Occipital lobe (tissue), 3 donors: ENCODE measurements at places on chromosomes 6 and 20.

- DNase-seq: peak; percentile 60
Measured at GRCh38 chr6:118894425-118895260, 691 bp downstream of the ASF1A start.

DNA sequence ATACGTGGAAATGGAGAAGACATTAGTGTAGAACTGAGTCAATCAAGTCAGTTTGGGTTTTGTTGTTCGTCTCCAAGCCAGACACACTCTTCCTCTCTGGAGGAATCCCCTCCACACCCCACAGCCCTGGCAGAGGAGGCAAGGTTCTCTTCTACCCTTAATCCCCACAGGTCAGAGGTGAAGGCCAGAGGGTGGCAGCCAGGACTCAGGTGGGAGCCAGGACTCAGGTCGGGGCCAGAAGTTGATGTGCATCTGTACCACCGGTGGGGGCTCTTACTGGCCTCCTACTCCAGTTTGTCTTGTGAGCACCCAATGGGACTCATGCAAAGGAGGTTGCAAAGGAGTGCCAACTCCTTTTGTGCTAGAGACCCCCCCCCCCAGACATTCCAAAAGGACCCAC lies 126.4 kb downstream of the TBXT start:
- DNase-seq: no peak

DNA sequence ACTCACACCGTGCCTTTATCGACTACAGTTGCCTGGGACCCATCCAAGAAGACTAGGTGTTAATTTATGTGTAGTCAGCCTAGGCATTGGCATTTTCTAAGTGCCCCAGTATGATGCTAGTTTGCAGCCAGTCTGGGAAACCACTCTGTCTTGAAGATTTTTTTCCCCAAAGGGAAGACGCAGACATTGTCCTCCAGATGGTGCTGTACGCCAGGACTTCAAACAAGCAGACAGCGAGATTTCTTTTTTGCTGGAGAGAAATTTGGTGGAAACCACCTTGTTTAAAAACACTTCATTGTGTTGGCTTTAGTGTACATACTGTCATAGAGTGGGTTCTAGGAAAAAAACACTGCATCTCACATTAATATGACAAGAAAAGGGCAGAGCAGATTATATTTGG lies 30.0 kb downstream of the ALDH5A1 start:
- DNase-seq: peak; percentile 17

DNA sequence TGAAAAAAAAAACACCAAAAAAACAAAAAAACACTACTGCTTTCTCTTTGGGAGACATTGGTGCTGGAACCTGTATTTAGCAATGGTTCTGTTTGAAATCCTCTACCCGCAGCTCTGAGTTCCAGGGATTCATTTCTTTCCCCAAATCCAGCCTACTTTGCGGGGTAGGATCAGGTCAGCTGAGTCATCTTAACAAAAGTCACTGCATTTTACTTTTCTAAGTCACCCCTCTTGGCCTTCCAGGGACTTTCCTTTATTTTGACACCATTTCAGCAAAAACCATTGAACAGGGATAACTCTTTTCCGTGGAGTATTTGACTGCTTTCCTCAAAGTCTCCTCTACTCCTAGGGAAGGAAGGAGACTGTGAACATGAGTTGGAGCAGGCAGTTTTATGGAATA lies 837.6 kb downstream of the MAFB start:
- no peak for DNase-seq

DNA sequence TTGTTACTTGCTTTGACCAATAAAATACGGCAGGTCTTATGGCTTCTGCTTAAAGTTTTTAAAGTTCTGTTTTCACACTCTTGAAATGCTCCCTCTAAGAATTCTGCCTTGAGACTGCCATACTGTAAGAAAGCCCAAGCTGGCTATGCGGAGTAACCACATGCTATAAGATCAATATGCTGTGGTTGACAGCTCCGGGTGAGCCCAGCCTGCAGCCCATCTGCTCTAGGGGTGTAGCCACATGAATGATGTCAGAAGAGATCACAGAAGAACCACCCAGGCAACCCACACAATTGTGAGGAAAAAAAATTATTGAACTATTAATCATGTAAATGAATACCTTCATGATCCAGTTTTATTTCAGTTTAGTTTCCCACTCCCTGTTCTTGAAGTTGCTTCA lies 26.1 kb upstream of the SH3BGRL2 start:
- no peak for DNase-seq

DNA sequence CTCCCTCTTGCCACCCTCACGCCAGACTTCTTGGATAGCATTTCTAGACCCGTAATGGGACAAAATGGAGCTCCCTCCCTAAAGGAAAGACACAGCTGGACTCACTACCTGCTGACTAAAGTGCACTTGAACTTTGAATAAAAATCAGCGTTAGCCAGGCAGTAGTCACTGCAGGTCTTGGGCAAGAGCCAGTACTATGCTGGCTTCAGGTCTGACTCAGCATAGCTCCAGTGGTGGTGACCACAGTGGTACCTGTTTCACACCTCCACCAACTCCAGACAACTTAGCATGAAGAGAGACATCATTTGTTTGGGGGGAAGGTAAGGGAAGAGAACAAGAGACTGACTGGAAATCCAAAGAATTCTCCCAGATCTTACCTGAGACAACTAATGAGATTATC lies 906.8 kb downstream of the GRIK2 start:
- DNase-seq: no peak

DNA sequence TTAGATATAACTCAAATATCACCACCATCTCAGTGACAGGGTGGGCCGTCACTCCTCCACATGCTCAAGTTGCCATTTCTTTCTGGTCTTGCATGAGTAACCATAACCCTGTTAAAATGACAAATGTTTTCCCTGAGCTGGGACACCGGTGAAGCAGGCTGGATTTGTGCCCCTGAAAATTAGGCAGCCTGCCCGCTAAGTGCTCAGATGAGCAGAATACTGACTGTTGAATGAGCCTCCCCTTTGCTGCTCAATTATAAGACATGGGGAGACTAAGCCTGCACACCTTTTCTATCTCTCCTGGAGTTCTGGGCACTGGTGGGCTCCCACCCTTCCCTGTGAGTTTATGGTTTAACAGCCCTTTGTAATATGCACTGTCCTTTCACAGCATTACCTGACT lies 161.8 kb downstream of the SLC24A3 start:
- DNase-seq: no peak

DNA sequence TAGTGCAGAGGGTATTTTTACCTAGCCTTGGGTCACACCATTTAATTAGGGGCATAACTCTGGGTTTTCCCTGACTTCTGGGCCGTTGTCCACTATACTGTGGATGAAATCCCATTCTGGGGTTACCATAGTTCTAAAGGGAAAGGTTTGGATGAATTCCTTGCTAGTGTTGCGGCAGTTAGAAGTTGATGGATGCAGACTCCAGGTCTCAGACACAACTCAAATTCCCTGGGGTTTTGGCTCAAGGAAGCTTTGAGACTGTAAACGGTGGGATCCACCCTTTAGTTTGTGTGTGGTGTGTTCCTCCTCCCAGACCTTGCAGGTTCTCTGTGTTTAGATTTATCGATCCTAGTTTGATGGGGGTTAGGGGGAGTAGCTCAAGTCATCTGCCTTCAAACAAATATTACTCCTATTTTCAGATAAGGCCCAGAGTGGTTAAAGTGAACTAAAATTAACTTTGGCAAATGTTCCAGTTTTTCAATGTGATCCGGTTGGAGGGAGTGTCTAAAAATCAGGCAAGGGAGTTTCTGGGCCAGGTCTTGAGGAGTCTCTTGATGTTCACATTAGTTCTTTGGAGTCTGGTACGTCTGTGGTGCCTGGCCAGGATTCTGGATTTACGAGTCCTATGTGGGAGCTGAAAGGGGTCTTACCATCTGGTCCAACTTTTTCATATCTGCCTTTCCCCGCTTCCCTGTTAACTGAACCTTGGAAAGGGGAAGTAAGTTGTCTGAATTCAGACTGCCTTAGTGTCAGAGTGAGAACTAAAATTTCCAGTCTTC lies 1.5 kb downstream of the RALY start:
- no peak for DNase-seq

- DNase-seq: peak; percentile 20
Measured at GRCh38 chr6:42978487-42978838, 518 bp downstream of the PEX6 start.

GRCh38 chr6:15036690-15037245 lies 209.1 kb upstream of the JARID2 start:
- DNase-seq: peak; percentile 19

GRCh38 chr6:80441131-80441530 lies 334.7 kb downstream of the BCKDHB start:
- DNase-seq: no peak

DNA sequence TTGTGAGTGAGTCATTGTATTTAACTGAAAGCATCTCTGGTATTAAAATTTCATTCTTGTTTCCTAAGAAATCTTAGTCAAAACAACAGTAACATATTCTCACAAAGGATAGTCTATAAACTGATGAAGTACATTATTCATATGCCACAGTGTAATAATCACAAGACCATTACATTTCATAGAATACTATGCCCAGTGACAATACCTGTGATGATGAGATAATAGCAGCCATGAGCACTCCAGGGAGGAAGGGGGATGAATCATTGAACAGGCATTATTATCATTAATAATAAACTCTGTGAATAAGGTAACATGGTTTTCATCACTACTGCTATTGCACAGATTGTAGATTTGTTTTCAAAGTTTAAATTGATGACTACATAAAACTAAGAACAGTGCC lies 667.9 kb downstream of the EPM2A start:
- DNase-seq: no peak

GRCh38 chr20:62925420-62926228 lies 681 bp downstream of the DIDO1 start:
- DNase-seq: no peak

DNA sequence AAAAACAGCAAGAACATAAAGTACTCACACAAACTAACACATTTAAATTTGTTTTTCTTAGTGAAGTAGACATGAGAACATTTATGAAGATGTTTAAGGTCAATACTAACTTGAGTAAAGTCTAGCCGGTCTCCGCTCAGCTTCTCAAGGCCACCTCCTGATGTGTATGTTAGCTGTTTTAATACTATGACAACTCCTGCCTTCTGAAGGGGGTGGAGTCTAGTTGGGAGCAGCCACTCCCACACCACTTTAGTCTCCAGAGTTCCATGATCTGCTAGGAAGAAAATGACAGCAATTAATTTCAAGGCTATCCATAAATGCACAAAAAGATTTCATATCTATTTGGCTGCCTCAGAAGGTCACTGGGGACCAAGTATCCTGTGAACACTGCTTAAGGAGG lies at the start of gene GSTA3:
Gene GSTA3, minus strand, starts transcription at position 168 of the 400 bp plus-strand sequence. CDS start 3,864 bp downstream, outside the sequence.
- DNase-seq: no peak

DNA sequence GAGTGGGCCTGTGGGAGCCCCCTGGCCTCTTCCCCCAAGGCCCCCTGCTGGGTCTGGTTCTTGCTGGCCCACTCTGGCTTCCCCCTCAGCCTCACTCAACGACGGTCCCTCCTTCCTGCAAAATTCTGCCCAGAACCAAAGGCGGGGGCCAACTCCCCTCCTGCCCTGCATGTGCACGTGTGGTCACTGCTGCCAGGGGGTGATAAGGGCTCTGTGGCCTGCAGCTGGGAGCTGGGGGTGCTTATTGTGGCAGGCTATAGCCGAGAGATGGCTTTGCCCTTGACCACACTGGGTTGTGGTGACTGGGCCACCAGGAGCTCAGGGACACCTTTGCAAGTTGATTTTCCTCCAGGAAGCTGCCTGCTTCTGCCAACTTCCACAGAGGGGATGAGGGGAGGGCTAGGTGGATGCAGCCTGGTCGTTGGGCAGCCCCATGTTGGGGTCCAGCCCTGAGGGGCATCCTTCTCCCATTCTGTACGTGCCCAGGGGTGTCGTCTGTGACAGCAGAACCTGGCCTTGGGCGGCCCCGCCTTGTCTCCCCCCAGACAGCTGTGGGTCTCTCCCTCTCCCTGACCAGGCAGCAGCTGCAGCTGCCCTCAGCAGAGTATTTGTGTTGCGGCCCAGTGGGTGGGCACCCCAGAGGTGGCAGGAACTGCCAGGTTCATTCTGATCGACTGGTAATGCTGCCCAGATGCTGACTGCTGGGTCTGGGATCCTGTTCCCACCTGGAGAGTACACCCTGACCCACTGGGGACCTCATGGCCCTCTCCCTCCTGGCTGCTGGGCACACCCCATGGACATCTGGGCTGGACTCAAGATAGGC lies 5.6 kb downstream of the TCEA2 start:
- DNase-seq: no peak

DNA sequence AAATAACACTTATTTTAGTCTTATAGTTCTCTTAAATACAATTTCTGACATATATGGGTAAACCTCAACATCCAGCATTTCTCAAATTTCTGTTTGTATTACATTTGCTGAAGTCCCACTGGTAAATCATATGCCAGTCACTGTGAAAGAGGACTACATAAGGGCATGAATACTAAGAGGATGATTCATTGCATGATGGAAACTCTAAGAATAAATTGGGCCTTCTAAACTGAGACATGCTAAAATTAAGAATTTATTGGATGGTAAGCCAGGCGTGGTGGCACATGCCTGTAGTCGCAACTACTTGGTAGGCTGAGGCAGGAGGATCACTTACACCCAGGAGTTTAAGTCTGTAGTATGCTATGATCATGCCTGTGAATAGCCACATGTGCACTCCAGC lies 12.1 kb downstream of the DEFB123 start:
- no peak for DNase-seq

- DNase-seq: no peak
Measured at GRCh38 chr6:138996524-138996923, 8.5 kb upstream of the REPS1 start.

- DNase-seq: no peak
Measured at GRCh38 chr6:89353702-89354392, 1.3 kb upstream of the UBE2J1 start.

- DNase-seq: no peak
Measured at GRCh38 chr6:20332441-20333006, 69.2 kb upstream of the E2F3 start.

DNA sequence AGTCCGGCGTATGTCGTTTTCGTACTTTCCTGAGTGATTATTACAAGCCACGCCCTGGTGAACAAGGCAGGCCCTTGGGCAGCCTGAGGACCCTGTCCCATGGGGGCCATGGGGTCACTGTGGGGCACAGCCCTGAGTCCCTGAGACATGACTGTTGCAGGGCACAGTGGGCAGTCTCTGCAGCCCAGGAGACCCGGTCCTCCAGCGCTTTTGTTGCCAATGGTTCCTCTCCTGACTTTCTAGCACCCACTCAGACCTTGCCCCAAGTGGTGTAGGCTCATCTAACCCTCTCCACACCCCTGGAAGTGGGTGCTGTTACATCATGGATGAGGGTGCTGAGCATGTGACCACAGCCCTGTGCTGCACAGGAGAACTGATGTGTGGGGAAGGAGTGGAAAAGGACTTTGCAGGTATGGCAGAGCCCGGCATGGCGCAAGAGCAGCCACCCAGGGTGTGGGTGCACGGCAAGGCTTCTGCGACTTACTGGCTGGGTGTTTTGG lies 319.5 kb downstream of the TAF4 start:
- DNase-seq: no peak

DNA sequence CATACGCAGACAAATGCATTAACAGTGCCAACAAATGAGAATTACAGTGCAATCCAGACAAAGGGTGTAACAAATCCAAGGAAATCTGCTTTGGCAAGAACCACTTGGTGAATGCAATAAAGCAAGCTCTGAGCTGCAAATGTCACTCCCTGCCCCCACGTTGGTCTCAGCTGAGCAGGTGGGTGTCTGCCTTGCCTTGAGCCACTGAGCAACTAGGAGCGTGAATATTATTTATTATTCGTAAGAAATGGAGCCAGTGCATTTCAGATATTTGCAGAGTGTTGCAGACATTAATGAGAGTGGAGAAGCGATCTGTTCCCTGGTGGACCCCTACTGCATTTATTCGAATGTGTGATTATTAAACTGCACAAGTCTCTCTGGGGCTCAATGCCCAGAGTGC lies 36.6 kb upstream of the F13A1 start:
- DNase-seq: no peak
